ENCODE measurements at places on chromosomes 3 and 15. TPM values are rescaled to one million over a fixed set of nuclear protein-coding genes. Genes with fewer than 3 reads are reported as not detected.

- H3K27ac ChIP-seq = no peak overlapping the region
- H3K27me3 ChIP-seq = no peaks in the 10 kb centered on the region
- H3K4me3 ChIP-seq = no peak overlapping the region
- no peaks in the 10 kb centered on the region for H3K36me3 ChIP-seq
These were observed 126.0 kb downstream of the ZBTB20 start for GRCh38 chr3:115021061-115021460.

P2RY12 gene
- total RNA-seq = 1.9 TPM

- no peak overlapping the region for H3K27ac ChIP-seq
- no peaks in the 10 kb centered on the region for H3K27me3 ChIP-seq
These were observed 783.0 kb upstream of the ARPP21 start for GRCh38 chr3:34856081-34856947.

- H3K27ac ChIP-seq = peak within 1 kb of the TSS; percentile 46
- H3K4me3 ChIP-seq = peak within 1 kb of the TSS; percentile 41
- no peaks in the 10 kb centered on the region for H3K27me3 ChIP-seq
- H3K4me1 ChIP-seq = peaks cover 9% of the 10 kb centered on the region
- no peaks in the 10 kb centered on the region for H3K36me3 ChIP-seq
These were observed at the start of the genes LRRC34 and LRRIQ4 for GRCh38 chr3:169812332-169813235. TSS of gene LRRC34 (minus strand) at chr3:169812904. CDS start at chr3:169812548, 356 bp downstream. TSS of gene LRRIQ4 (plus strand) at chr3:169812870. CDS start at chr3:169821922, 9,052 bp downstream.

GRCh38 chr3:100080573-100080972 lies 33.7 kb downstream of the FILIP1L start:
- H3K27me3 ChIP-seq = no peaks in the 10 kb centered on the region
- H3K4me1 ChIP-seq = peaks cover 4% of the 10 kb centered on the region
- H3K27ac ChIP-seq = no peak overlapping the region
- no peak overlapping the region for H3K4me3 ChIP-seq
- DNase-seq = no peak
- no peaks in the 10 kb centered on the region for H3K36me3 ChIP-seq

GRCh38 chr3:112802338-112802737 lies 44.3 kb downstream of the CD200R1L start:
- no peaks in the 10 kb centered on the region for H3K36me3 ChIP-seq
- no peak for DNase-seq
- no peaks in the 10 kb centered on the region for H3K4me1 ChIP-seq
- H3K27me3 ChIP-seq = no peaks in the 10 kb centered on the region

- H3K36me3 ChIP-seq = no peaks in the 10 kb centered on the region
- H3K4me3 ChIP-seq = no peak overlapping the region
- H3K27me3 ChIP-seq = no peaks in the 10 kb centered on the region
- DNase-seq = no peak
These were observed 73.0 kb upstream of the VGLL4 start for GRCh38 chr3:11716573-11717290.

DNA sequence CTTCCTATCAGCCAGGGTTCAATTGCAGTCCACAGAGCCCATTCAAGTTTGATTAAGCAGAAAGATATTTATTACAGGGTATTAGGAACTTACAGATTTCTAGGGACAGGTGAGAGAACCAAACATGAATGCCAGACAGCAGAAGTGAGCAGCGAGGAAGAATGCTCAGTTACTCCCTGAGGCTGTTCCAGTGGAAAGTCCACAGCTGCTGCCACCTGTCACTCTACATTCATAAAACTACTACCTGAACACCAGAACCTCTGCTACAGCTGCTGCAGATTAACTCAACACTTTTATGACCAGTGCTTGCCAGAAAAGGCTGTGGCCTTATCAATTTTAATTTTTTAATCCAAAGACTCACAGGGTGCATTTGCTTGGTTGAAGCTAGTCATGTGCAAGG lies 325.4 kb upstream of the ONECUT1 start:
- no peak overlapping the region for H3K4me3 ChIP-seq
- no peak for DNase-seq
- no peaks in the 10 kb centered on the region for H3K4me1 ChIP-seq
- no peaks in the 10 kb centered on the region for H3K27me3 ChIP-seq
- H3K36me3 ChIP-seq = no peaks in the 10 kb centered on the region
- no peak overlapping the region for H3K27ac ChIP-seq

ZNF770 gene
- 37.6 TPM for total RNA-seq

GRCh38 chr3:123072152-123072551 lies 5.3 kb downstream of the PDIA5 start:
- no peak overlapping the region for H3K4me3 ChIP-seq
- H3K27ac ChIP-seq = peak overlapping the region; percentile 57
- DNase-seq = peak; percentile 70
- H3K36me3 ChIP-seq = no peaks in the 10 kb centered on the region

DNA sequence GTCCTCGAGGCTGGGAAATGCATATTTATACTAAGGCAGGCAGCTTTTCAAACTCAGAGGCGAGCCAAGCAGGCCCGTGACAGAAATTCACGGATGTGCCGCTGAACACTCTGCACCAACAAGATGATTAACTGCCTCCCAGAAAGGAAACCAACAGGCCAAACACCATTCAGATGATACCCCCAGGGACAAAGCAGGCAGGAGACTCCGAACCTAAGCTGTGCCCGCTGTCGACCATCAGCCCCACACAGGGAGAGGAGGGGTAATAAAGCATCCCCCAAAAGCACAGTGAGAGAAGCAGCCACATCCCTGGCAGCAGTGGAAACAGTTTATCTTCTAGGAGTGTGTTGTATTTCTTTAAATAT lies 31.8 kb downstream of the ADAMTS17 start:
- H3K36me3 ChIP-seq = no peaks in the 10 kb centered on the region
- no peak for DNase-seq
- no peak overlapping the region for H3K4me3 ChIP-seq

GRCh38 chr3:126287536-126288241 lies 69.5 kb downstream of the KLF15 start:
- H3K4me1 ChIP-seq = peaks cover 7% of the 10 kb centered on the region
- peak overlapping the region; percentile 82 for H3K27ac ChIP-seq
- H3K36me3 ChIP-seq = no peaks in the 10 kb centered on the region
- H3K27me3 ChIP-seq = no peaks in the 10 kb centered on the region
- peak; percentile 76 for DNase-seq

TRPM1 gene
- not detected for total RNA-seq

DNA sequence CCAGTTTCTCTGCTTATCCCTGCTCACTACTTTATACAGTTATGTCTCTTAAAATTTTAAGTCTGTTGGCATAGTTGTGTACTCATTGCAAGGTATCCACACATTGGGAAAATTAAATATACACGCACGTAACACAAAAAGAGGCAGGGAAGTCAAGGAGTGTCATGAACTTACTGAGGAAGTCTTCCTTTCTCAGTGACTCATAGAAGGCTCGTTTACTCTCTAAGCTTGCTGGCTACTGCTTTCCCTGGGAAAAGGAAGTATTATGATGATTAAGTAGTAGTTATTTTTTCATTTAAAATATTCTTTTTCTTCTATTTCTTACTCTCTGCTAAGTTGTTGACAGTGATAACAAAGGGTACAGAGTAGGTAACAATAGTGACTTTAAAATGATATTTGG lies 287.3 kb downstream of the UBE2E2 start:
- no peak overlapping the region for H3K27ac ChIP-seq
- no peak overlapping the region for H3K4me3 ChIP-seq
- H3K36me3 ChIP-seq = no peaks in the 10 kb centered on the region

TTLL13 gene
- not detected for total RNA-seq

- H3K36me3 ChIP-seq = no peaks in the 10 kb centered on the region
- no peak overlapping the region for H3K4me3 ChIP-seq
- no peak for DNase-seq
- H3K27me3 ChIP-seq = no peaks in the 10 kb centered on the region
- H3K27ac ChIP-seq = no peak overlapping the region
These were observed 37.3 kb downstream of the ADIPOQ start for GRCh38 chr3:186879781-186880180.

SCN11A gene
- total RNA-seq = 0.16 TPM

LRRC34 gene
- 2.2 TPM for total RNA-seq

- H3K4me3 ChIP-seq = no peak overlapping the region
- H3K36me3 ChIP-seq = no peaks in the 10 kb centered on the region
- H3K27ac ChIP-seq = no peak overlapping the region
- no peaks in the 10 kb centered on the region for H3K4me1 ChIP-seq
- no peaks in the 10 kb centered on the region for H3K27me3 ChIP-seq
These were observed 86.2 kb upstream of the LRTM1 start for GRCh38 chr3:55014081-55014480.

GRCh38 chr3:124381575-124382333 lies 348.5 kb upstream of the UMPS start:
- H3K27me3 ChIP-seq = no peaks in the 10 kb centered on the region
- no peaks in the 10 kb centered on the region for H3K36me3 ChIP-seq
- H3K4me3 ChIP-seq = no peak overlapping the region
- H3K4me1 ChIP-seq = no peaks in the 10 kb centered on the region
- no peak overlapping the region for H3K27ac ChIP-seq

DNA sequence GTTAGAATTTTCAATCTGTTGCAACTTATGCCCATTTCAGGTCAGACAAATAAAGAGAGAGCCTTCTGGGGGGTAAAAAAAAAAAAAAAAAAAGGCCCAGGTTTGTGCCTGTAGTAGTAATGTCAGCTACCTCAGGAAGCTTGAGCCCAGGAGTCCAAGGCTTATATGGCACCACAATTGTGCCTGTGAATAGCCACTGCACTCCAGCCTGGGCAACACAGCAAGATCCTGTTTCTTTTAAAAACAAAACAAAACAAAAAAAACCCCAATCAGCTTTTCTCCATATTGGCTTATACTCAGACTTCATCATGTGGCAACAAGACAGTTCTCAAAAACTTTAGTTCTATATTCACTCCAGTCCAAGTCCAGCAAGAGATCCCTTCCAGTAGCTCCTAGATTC lies 8.4 kb upstream of the LRRFIP2 start:
- no peaks in the 10 kb centered on the region for H3K27me3 ChIP-seq
- no peak for DNase-seq
- H3K36me3 ChIP-seq = no peaks in the 10 kb centered on the region
- H3K4me1 ChIP-seq = no peaks in the 10 kb centered on the region
- H3K27ac ChIP-seq = no peak overlapping the region

GRCh38 chr3:8775181-8775580 lies 5.8 kb upstream of the OXTR start:
- no peaks in the 10 kb centered on the region for H3K36me3 ChIP-seq
- no peak overlapping the region for H3K4me3 ChIP-seq
- no peak for DNase-seq
- peaks cover 4% of the 10 kb centered on the region for H3K27me3 ChIP-seq
- no peaks in the 10 kb centered on the region for H3K4me1 ChIP-seq

KBTBD12 gene
- total RNA-seq = 0.95 TPM

GRCh38 chr3:146585156-146585555 lies 20.0 kb downstream of the PLSCR5 start:
- DNase-seq = no peak
- H3K36me3 ChIP-seq = no peaks in the 10 kb centered on the region

GRCh38 chr3:169914321-169914720 lies 2.9 kb downstream of the SAMD7 start:
- no peaks in the 10 kb centered on the region for H3K36me3 ChIP-seq
- no peaks in the 10 kb centered on the region for H3K27me3 ChIP-seq

All from adrenal gland (tissue), 19 donors.